ENCODE measurements at places on chromosomes 3 and 15. TPM values are rescaled to one million over a fixed set of nuclear protein-coding genes. Genes with fewer than 3 reads are reported as not detected.

FBXL2 gene
- total RNA-seq: not detected

- no peak for DNase-seq
These were observed 170.0 kb downstream of the TMEM108 start for GRCh38 chr3:133208184-133208583.

SNTN gene
- not detected for total RNA-seq

GRCh38 chr3:52293491-52294319, 6.1 kb downstream of the GLYCTK start:
- DNase-seq: no peak

GRCh38 chr3:50239649-50240048, 3.6 kb downstream of the GNAI2 start:
- DNase-seq: no peak

All from activated CD4-positive, alpha-beta T cell treated with anti-CD3 and anti-CD28 coated beads, Interleukin-2, amount 10 ng/mL, durations not matched to agents 7 days and 5 days (primary cell).